ENCODE measurements at places on chromosomes 1 and 21.

GRCh38 chr1:76948846-76949245 is 81.6 kb downstream of the ST6GALNAC5 start:
- H3K4me3 ChIP-seq, result no peak overlapping the region
- H3K27me3 ChIP-seq, result no peaks in the 10 kb centered on the region
- no peak overlapping the region for H3K27ac ChIP-seq
- no peaks in the 10 kb centered on the region for H3K4me1 ChIP-seq
- no peaks in the 10 kb centered on the region for H3K36me3 ChIP-seq
- no peak for DNase-seq

DNA sequence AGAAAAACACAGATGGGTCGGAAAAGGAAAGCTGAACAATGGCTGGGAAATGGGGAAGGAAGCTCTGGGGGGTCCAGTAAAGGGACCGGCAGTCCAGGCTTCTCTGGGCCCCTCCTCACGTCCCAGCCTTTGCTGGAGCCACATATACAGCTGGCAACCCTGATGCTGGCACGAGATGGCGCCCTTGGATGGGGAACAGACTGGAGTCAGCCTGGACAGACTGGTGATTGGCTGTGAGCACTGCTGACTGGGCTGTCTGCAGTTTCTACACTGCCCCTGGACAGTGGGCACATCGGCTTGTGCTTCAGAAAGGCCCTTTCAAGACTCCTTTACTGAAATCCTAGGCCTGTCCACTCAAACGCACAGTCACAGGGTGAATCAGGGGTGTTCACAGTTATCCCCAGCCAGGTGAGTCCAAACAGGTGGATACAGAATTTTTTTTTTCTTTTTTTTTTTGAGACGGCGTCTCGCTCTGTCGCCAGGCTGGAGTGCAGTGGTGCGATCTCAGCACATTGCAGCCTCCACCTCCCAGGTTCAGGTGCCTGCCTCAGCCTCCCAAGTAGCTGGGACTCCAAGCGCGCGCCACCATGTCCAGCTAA is 31.1 kb upstream of the ZBTB40 start:
- H3K4me1 ChIP-seq, result peaks cover 5% of the 10 kb centered on the region
- DNase-seq, result peak; percentile 32
- H3K4me3 ChIP-seq, result no peak overlapping the region
- H3K36me3 ChIP-seq, result no peaks in the 10 kb centered on the region
- peaks cover 58% of the 10 kb centered on the region for H3K27me3 ChIP-seq
- no peak overlapping the region for H3K27ac ChIP-seq

- no peaks in the 10 kb centered on the region for H3K27me3 ChIP-seq
- H3K4me1 ChIP-seq, result no peaks in the 10 kb centered on the region
- H3K27ac ChIP-seq, result no peak overlapping the region
- no peak overlapping the region for H3K4me3 ChIP-seq
- no peak for DNase-seq
Observed at GRCh38 chr1:71908303-71908702, 374.0 kb downstream of the NEGR1 start.

- H3K27ac ChIP-seq, result no peak overlapping the region
- H3K27me3 ChIP-seq, result peaks cover 3% of the 10 kb centered on the region
- H3K4me1 ChIP-seq, result no peaks in the 10 kb centered on the region
- DNase-seq, result no peak
Observed at GRCh38 chr1:162901243-162901642, 40.3 kb upstream of the CCDC190 start.

GRCh38 chr1:70966018-70966638 is 81.5 kb downstream of the PTGER3 start:
- no peak overlapping the region for H3K4me3 ChIP-seq
- no peaks in the 10 kb centered on the region for H3K36me3 ChIP-seq
- no peaks in the 10 kb centered on the region for H3K27me3 ChIP-seq
- no peak for DNase-seq

- no peak overlapping the region for H3K27ac ChIP-seq
- H3K4me1 ChIP-seq, result peaks cover 7% of the 10 kb centered on the region
- H3K27me3 ChIP-seq, result peaks cover 27% of the 10 kb centered on the region
- no peak overlapping the region for H3K4me3 ChIP-seq
Observed at GRCh38 chr1:55358581-55358980, 143.4 kb upstream of the USP24 start.

DNA sequence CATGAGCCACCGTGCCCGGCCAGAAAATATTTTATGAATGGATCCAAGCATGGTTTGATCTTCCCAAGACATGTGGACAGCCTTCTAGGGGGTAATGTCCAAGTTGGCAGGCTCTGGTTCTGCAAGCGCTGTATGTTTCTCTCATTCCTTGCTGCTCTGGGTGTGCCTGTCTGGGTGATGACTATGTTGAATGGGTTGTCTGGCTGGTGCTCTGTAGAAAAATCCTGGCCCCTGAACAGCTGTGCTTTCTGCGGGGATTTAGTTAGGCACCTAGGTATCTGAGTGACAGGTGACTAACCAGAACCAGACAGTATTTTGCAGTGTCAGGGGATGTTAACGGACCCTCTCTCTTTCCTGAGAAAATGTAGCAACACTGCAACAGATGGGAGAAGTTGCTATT is 14.1 kb downstream of the HUNK start:
- H3K4me3 ChIP-seq, result no peak overlapping the region
- no peak overlapping the region for H3K27ac ChIP-seq
- H3K36me3 ChIP-seq, result no peaks in the 10 kb centered on the region
- peaks cover 5% of the 10 kb centered on the region for H3K27me3 ChIP-seq
- peaks cover 2% of the 10 kb centered on the region for H3K4me1 ChIP-seq

- H3K36me3 ChIP-seq, result no peaks in the 10 kb centered on the region
Observed at GRCh38 chr1:76140227-76140626, 65.7 kb downstream of the ST6GALNAC3 start.

DNA sequence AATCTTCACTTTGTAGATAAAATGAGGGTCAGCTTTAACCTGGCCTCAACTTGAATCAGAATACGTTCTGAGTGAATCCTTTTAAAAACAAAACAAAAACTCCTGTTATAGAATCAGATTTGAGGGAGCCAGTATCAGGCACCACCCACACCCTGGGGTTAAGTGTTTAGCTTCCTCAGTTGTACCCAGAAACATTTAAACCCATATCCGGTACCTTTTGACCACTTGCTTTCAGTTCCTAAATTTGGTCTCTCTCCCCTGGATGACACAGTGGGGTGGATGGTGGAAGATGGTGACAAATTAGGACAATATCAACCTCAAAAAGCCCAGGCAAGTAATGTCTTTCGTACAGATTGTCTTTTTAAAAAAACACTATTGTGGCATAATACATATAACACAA is 10.4 kb downstream of the KLHDC7A start:
- H3K27me3 ChIP-seq, result peaks cover 19% of the 10 kb centered on the region
- H3K27ac ChIP-seq, result no peak overlapping the region
- no peak overlapping the region for H3K4me3 ChIP-seq
- peaks cover 1% of the 10 kb centered on the region for H3K4me1 ChIP-seq
- H3K36me3 ChIP-seq, result no peaks in the 10 kb centered on the region

DNA sequence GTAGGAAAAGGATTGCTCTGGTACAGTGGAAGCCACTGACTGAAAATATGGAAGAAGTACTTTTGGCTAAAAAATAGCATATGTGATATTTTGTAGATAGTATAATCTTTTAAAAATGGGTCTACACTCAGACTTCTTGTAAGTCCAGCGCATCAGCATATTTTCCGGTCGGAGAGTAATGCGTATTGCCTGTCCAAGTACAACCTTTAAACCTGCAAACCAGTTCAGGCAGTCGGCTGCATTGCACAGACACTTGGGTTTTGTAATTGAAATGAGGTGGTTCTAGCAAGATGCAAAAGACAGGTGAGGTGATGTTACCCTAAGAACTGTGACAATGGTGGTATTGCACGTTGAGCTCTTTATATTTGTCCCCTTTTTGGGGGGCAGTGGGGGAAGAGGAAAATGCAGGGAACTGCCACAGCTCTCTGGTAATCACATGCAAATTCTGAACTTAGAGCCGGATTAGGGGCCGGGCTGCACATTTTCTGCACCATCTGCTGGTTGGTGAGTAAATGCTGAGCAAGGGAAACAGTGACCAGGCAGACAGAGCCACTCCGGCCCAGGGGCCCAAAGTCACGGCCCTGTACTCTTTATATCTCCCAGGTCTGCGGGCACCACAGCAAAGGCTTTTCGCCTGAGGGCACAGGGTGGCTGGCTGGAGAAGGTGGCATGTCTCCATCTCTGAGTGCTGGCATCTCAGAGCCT is 2.3 kb downstream of the GPR137B start:
- peaks cover 38% of the 10 kb centered on the region for H3K27me3 ChIP-seq
- H3K4me3 ChIP-seq, result peak overlapping the region; percentile 90
- DNase-seq, result no peak
- H3K27ac ChIP-seq, result peak overlapping the region; percentile 22
- peaks cover 67% of the 10 kb centered on the region for H3K4me1 ChIP-seq

- H3K36me3 ChIP-seq, result peaks cover 3% of the 10 kb centered on the region
- peaks cover 10% of the 10 kb centered on the region for H3K27me3 ChIP-seq
- H3K4me3 ChIP-seq, result no peak overlapping the region
- DNase-seq, result no peak
- peaks cover 2% of the 10 kb centered on the region for H3K4me1 ChIP-seq
Observed at GRCh38 chr1:109722908-109723691, 11.0 kb downstream of the GSTM5 start.

DNA sequence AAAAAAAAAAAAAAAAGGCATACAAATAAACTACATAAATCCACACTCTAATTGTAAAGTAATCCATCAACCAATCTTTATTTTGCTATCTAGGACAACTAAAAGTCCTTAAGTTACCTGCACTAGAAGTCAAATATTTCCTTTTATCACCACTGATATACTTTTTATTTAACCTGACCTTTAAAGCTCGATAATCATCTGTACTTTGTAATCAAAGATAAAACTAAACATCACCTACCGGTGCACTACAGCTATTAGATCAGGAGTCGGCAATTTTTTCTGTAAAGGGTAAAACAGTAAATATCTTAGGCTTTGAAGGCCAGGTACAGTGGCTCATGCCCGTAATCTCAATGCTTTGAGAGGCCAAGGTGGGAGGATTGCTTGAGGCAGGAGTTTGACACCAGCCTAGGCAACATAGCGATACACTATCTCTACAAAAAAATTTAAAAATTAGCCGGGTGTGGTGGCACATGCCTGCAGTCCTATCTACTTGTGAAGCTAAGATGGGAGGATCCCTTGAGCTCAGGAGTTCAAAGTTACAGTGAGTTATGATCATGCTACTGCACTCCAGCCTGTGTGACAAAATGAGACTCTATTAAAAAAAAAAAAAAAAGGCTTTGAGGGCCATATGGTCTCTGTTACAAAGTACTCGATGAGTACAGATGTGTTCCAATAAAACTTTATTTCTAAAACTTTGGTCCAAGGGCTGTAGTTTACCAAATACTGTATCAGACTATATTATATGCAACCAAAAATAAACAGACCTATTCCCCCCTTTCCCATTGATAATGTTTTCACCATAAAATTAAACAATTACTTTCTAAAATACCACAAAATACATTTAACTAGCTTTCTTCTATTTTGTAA is 47.1 kb downstream of the TESK2 start:
- H3K36me3 ChIP-seq, result no peaks in the 10 kb centered on the region
- H3K4me1 ChIP-seq, result peaks cover 7% of the 10 kb centered on the region
- H3K27ac ChIP-seq, result no peak overlapping the region
- DNase-seq, result no peak
- no peak overlapping the region for H3K4me3 ChIP-seq
- H3K27me3 ChIP-seq, result no peaks in the 10 kb centered on the region

DNA sequence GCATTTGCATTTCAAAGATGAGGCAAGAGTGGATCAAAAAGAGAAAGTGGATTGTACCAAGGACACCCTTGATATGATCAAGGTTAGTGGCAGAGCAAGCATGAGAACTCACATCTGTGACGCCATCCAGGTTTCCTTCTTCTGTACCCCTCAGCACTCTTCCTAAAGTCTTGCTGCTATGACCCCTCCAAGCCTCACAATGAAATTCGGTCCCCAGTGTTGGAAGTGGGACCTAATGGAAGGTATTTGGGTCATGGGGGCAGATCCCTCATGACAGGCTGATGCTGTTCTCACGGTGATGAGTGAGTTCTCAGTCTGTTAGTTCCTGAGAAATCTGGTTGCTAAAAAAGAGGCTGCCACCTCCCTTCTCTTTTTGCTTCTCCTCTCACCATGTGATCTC is 86.4 kb downstream of the PGM1 start:
- no peak overlapping the region for H3K27ac ChIP-seq
- H3K27me3 ChIP-seq, result no peaks in the 10 kb centered on the region

- H3K36me3 ChIP-seq, result no peaks in the 10 kb centered on the region
- H3K4me1 ChIP-seq, result no peaks in the 10 kb centered on the region
- H3K27ac ChIP-seq, result no peak overlapping the region
- DNase-seq, result no peak
- H3K27me3 ChIP-seq, result peaks cover 64% of the 10 kb centered on the region
- H3K4me3 ChIP-seq, result no peak overlapping the region
Observed at GRCh38 chr1:14182856-14183255, 415.6 kb upstream of the KAZN start.

- DNase-seq, result no peak
- peaks cover 57% of the 10 kb centered on the region for H3K36me3 ChIP-seq
- no peaks in the 10 kb centered on the region for H3K27me3 ChIP-seq
- peaks cover 54% of the 10 kb centered on the region for H3K4me1 ChIP-seq
- H3K4me3 ChIP-seq, result peak overlapping the region; percentile 6
- H3K27ac ChIP-seq, result peak overlapping the region; percentile 42
Observed at GRCh38 chr1:153773096-153773921, 1.9 kb upstream of the SLC27A3 start.

DNA sequence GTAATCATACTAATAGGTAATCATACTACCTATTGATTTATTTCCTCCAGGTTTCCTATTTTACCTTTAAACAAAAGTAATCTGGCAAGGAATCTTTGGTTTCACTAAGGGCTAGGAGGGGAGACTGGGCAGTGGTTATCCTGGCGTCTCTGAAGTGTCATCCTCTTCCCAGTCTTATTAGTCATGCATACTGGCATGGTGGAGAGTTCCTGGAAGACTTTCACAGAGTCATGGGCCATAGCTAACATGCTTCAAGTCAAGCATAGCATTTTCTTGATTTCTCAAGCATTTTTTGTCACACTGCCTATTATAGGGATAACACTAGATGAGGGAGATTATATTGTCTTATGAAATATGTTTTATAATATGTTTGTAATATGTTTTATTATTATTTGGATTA is 64.0 kb upstream of the ASB17 start:
- DNase-seq, result no peak
- H3K4me1 ChIP-seq, result peaks cover 1% of the 10 kb centered on the region
- no peaks in the 10 kb centered on the region for H3K36me3 ChIP-seq
- no peak overlapping the region for H3K27ac ChIP-seq
- peaks cover 6% of the 10 kb centered on the region for H3K27me3 ChIP-seq

- H3K4me1 ChIP-seq, result no peaks in the 10 kb centered on the region
- H3K27ac ChIP-seq, result no peak overlapping the region
- no peak overlapping the region for H3K4me3 ChIP-seq
- DNase-seq, result no peak
- H3K36me3 ChIP-seq, result no peaks in the 10 kb centered on the region
- no peaks in the 10 kb centered on the region for H3K27me3 ChIP-seq
Observed at GRCh38 chr21:26914557-26914956, 52.3 kb downstream of the ADAMTS5 start.
